ENCODE measurements at places on chromosomes 12 and 14.

DNA sequence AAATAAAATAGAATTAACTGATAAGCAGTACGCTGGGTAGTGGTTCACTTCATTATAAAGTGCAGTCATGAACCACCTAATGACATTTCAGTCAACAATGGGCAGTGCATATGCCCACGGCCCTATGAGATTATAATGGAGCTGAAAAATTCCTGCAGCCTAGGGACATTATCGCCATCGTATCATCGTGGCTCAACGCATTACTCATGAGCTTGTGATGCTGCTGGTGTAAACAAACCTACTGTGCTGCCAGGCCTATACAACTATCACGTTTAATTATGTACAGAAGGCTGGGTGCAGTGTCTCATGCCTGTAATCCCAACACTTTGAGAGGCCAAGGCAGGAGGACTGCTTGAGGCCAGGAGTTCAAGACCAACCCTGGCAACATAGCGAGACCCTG lies 62.3 kb upstream of the TMEM263 start:
- DNase-seq: no peak

GRCh38 chr12:6873094-6874014 lies at the start of gene SPSB2:
SPSB2 (minus strand) TSS chr12:6873303; CDS start chr12:6872901, 402 bp downstream.
- peak; percentile 84 for DNase-seq

DNA sequence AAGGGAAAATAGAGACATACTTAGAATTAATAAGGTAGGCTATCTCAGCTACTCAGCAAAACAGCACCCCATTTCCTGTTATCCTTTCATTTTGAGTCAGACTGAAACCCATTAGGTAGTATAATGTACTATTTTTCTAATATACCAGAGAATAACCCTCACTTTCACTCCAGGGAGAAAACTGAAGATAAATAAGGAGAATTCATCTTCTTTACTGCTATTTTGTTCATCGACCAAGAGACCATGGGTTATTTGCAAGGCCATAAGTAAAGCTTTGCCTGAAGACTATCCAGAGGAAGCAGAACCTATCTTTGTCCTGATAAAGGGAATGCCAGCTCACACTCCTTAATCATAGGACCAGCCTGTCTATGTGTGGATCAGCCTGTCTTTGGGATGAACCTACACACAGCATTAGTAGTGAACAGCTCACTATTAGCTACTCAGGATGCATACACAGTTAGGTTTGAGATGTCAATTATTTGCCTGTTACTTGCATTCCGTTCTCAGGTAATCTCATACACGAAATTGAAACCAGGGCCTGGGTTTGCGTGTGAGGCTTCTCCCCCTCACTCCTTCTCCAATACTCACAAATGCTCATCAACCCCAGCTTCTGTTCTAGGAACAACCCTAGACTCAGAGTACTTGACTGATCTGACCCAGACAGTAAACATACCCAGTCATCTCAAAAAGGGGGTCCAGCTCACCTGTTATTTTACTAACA lies 124.4 kb downstream of the DAD1 start:
- DNase-seq: no peak

GRCh38 chr12:31962076-31962475 lies 2.9 kb downstream of the RESF1 start:
- no peak for DNase-seq

DNA sequence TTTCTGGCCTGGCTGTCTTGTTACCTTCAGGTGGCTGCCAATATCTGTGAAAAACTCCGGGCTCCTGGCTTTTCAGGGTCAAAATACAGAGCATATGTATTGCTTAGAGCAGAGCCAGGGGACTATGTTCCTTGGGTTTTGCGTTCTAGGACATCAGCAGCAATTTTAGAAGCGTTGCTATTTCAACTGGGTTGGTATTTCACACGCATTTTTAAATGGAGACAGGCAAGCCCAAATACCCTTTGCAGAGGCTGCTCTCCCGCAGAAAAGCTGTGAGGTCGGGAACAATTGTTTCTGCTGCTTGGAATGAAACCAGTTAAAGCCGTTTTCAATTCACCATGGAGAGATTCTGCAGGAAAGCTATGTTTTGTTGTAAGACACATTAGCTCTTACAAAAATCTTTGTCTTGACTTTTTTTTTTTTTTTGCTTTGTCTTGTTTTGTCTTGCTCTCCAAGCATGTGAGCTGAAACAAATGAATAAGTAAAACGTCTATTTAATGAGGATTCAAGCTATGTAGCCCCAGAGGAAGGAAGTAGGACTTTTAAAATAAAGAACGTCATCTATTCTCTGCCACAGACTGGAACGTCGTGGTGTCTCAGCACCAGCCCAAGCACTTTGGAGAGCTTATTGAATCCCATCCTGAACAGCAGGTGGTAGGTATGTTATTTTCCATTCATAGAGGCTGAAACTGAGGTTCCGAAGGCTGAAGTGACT lies 181.0 kb upstream of the TBX3 start:
- DNase-seq: no peak

- no peak for DNase-seq
Measured at GRCh38 chr14:101349108-101349507, 212.2 kb upstream of the DIO3 start.

- DNase-seq: no peak
Measured at GRCh38 chr14:92995620-92996019, 72.7 kb downstream of the CHGA start.

GRCh38 chr12:106001105-106001836 lies 137.5 kb downstream of the NUAK1 start:
- no peak for DNase-seq

DNA sequence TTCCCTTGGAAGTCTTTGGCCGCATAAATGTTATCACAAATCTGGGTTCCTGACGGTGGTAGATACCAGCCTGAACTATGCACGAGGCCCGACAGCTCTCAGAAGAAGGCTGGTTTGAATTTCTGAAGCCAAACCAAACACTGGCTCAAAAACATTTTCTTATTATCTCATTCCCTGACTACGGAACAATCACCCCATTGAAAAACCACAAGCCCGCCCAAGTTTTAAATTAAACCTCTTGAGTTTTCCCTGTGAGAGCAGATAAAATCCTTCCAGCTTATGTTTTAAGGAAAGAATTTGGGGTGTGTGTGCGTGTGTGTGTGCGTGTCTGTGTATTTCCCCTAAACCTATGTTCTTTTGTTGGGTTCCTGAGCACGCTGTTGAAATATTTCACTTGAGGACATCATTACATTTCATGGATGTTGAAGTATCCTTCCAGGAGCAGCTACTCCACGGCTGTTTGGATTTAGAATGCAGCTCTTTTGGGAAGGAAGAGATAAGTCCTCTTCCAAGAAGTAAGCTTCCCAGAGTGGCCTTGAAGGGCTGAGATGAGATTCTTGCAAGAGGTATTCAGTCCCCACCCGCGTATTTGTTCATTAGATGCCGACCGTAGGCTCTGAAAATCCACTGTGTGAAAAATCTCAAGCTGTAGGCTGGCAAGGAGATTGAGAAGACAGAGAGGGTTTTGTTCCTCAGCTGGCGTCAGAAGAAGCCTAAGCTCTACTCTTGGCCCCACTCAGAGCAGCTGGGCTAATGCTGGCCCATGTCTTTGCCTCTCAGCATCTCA lies 131.0 kb upstream of the NCOR2 start:
- DNase-seq: peak; percentile 73

DNA sequence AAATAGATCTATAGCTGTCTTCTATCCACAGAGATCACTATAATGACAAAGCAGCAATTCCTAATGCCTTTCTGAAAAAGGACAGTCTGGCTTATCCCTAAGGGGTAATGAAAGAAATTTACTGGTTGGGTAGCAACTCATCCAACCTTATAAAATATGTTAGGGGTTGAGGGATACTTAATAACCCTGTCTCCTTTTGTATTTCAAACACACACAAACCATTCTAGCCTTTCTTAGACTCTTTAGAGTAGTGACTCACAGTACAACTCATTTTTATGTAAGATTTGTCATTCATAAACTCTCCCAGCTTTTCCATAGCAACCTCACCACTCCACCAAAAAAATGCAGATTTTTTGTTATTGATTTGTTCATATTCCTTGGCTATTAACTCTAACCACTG lies 167.9 kb downstream of the FSCB start:
- no peak for DNase-seq

DNA sequence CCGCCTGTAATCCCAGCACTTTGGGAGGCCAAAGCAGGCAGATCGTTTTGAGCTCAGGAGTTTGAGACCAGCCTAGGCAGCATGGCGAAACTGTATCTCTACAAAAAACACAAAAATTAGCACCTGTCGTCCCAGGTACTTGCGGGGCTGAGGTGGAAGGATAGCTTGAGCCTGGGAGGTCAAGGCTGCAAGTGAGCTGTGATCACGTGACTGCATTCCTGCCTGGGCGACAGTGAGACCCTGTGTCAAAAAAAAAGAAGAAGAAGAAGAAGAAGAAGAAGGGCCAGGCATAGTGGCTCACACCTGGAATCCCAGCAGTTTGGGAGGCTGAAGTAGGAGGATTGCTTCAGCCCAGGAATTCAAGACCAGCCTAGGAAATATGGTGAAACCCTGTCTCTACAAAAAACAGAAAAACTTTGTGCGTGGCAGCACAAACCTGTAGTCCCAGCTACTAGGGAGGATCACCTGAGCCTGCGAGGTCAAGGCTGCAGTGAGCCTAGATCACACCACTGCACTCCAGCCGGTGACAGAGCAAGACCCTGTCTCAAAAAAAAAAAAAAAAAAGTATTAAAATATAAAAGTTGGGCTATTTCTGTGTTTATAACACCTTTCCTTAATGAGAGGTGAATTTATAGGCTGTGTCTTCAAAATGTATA lies 15.5 kb downstream of the RXYLT1 start:
- DNase-seq: no peak

DNA sequence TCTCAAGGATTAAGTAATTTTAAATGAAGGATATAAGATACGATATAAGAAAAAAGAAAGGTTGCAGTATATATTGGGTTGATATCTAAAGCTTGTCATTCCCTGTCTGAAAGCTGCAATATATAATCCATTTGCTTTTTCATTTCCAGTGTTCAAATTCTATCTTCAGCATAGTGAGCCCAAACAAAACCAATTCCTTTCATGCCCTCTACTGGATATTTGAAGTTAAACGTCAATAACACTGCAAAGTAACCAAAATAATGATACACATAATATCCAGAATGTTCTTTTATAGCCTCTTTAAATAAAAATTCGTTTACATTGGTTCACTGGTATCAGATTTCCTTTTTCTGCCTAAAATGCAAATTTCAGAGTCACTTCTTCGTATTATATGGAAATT lies 64.5 kb upstream of the DAAM1 start:
- DNase-seq: no peak

GRCh38 chr12:51686727-51687126 lies 95.7 kb downstream of the SCN8A start:
- DNase-seq: no peak

DNA sequence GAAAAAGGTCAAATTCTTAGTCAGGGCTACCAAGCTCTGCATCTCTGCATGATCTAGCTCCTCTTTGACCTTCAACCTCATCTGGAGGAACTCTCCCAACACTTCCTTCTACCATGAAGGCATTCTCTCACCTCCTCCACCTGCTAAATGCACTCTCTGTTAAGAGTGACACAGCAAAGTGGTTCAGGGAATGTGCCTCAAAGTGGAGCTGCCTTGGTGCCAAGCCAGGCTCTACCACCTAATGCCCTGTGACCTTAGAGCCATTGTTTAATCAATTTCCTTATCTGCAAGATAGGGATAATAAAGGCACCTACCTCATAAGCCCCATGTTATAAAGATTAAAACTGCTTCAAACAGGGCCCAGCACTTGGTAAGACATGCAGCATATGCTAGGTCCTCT lies 236.7 kb downstream of the ANO2 start:
- DNase-seq: no peak

DNA sequence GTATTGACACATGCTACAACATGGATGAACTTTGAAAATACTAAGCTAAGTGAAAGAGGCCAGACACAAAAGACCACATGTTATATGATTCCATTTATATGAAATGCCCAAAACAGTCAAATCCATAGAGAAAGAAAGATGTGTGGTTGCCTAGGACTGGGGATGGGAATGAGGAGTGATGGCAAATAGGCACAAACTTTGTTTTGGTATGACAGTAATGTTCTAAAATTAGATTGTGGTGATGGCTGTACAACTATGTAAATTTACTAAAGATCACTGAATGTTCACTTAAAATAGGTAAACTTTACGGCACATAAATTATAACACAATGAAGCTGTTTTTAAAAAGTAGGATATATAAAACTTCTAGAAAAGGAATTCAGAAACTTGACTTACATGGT lies 41.7 kb downstream of the PPP1R13B start:
- no peak for DNase-seq

DNA sequence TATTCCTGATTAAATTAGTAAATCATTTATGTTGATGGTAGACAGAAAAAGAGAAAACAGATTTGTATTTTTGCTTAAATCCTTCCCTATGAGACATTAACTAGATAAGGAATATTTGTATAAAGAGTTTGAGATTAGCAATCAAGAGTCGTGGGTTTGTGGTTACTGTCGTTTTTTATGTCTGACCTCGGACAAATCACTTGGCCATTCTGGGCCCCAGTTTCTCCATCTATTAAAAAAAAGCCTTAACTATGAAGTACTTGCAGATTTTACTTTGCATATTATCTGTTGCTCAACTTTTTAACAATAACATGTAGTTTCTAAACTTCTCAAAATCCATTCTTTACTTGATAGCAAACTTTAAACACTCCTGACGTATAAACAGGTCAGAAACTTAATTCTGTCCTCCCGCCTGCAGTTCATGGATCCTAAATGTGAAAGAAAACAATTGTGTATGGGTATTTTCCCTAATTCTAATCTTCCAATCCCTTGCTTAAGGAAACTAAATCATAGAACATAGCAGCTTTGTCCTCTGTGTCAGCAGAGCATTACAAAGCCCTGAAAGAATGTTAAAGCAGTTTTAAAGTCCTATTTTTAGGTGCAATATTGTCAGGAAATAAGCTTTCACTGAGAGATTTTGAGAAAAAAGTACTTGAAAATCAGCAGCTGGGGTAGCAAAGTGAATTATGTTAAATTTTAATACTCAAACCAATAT lies 118.2 kb downstream of the GPR135 start:
- DNase-seq: no peak

DNA sequence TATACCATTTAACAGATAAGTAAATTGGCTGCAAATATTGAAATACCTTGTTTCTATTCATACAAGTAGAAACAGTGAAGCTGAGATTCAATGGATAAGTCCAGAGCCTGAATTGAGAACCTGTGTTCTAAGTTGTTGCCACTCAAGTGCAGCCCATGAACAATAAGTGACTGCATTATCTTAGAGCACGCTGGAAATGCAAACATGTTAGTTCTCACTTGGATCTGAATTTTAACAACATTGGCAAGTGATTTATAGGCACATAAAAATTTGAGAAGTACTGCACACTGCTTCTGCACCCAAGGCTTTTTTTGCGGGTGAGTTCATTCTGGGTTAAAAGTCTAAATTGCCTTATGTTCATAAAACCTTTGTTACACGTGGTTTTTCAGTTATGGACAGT lies 484.3 kb downstream of the NAV3 start:
- no peak for DNase-seq

GRCh38 chr12:110266980-110267620 lies 13.9 kb upstream of the ATP2A2 start:
- peak; percentile 86 for DNase-seq

DNA sequence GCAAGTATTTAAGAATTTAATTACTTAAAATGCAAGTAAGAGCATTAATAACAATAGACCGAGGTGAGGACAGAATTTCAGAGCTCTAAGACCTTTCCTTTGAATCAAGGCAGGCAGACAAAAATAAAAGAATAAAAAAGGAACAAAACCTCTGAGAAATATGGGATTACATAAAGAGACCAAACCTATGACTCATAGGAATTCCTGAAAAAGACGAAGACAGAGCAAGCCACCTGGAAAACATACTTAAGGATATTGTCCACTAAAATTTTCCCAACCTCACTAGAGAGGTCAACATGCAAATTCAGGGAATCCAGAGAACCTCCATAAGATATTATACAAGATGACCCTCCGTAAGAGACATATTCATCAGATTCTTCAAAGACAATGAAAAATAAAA lies 325.1 kb downstream of the AEBP2 start:
- peak; percentile 35 for DNase-seq
